Activated CD4-positive, alpha-beta T cell treated with anti-CD3 and anti-CD28 coated beads, Interleukin-2, amount 10 ng/mL, durations not matched to agents 7 days and 5 days (primary cell): ENCODE measurements at places on chromosomes 3 and 15. TPM values are rescaled to one million over a fixed set of nuclear protein-coding genes. Genes with fewer than 3 reads are reported as not detected.

GRCh38 chr15:68431037-68431791 is 749 bp downstream of the ITGA11 start:
- no peak overlapping the region for H3K27ac ChIP-seq
- no peaks in the 10 kb centered on the region for H3K4me1 ChIP-seq
- no peak overlapping the region for H3K4me3 ChIP-seq
- peaks cover 66% of the 10 kb centered on the region for H3K27me3 ChIP-seq
- H3K36me3 ChIP-seq = no peaks in the 10 kb centered on the region

DNA sequence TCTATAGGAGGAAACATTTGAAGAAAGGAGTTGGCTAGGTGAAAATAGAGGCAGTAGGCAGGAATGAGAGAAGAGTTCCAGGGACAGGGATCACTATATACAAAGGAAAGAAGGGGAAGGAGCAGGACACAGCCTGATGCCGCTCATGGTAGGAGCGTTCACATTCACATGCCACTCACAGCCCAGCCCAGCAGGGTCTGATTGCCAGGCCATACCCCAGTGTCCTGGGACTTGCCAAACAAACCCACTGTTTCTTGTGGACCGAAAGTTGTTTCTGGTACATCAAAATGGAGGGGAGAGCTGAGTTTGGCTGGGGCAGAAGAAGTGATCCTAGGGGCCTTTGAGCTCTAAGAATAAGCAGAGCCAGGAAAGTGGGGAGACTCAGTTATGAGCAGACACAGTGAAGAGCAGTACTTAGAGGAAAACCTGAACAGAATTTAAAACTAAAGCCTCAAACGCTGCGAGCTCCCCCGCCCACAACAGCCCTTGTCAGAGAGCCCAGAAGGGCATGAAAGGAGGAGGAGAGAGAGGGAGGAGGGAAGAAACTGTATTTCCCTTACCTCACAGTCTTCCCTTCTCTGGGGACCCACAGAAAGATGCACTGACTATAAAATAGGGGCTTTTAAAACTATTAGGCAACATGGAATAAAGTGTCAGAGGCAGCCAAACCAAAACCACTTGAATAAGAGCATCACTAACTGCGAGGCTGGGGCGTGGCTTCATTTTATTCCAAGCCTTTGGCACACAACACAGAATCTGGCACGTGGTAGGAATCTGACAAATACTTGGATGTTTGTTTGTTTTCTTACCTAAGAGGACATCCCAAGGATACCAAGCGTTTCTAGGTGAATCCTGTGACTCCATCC is 129.0 kb downstream of the RPL22L1 start:
- H3K4me3 ChIP-seq = no peak overlapping the region
- no peaks in the 10 kb centered on the region for H3K36me3 ChIP-seq
- no peak overlapping the region for H3K27ac ChIP-seq
- no peak for DNase-seq
- no peaks in the 10 kb centered on the region for H3K4me1 ChIP-seq

DNA sequence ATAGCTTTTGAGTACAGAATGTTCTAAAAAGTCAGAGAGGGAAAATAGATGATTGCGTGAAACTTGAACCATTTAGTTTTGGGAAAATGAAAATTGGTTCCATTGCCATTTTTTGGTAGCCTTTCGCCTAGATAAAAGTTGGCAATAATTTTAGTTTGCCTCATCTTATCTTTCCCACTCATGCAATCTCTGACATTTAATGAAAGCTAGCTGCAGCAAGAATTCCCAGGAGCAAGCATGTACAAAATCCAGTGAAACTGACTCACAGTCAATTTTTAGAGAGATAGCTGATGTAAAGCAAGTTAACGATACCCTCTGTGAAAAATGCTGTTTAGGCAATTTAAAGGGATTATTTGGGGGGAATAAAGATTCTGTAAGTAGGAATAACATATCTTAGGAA is 797.4 kb downstream of the GRM7 start:
- H3K4me1 ChIP-seq = no peaks in the 10 kb centered on the region
- H3K27ac ChIP-seq = no peak overlapping the region
- H3K27me3 ChIP-seq = no peaks in the 10 kb centered on the region
- no peak overlapping the region for H3K4me3 ChIP-seq
- H3K36me3 ChIP-seq = no peaks in the 10 kb centered on the region
- no peak for DNase-seq

GRCh38 chr3:39935261-39935660 is 125.9 kb downstream of the MYRIP start:
- no peak overlapping the region for H3K27ac ChIP-seq
- no peak for DNase-seq
- peaks cover 2% of the 10 kb centered on the region for H3K27me3 ChIP-seq
- no peaks in the 10 kb centered on the region for H3K36me3 ChIP-seq
- H3K4me3 ChIP-seq = no peak overlapping the region

- no peak overlapping the region for H3K4me3 ChIP-seq
- DNase-seq = no peak
- H3K27ac ChIP-seq = no peak overlapping the region
- peaks cover 7% of the 10 kb centered on the region for H3K4me1 ChIP-seq
Measured at GRCh38 chr3:194279101-194279500, 72.0 kb downstream of the CPN2 start.

DNA sequence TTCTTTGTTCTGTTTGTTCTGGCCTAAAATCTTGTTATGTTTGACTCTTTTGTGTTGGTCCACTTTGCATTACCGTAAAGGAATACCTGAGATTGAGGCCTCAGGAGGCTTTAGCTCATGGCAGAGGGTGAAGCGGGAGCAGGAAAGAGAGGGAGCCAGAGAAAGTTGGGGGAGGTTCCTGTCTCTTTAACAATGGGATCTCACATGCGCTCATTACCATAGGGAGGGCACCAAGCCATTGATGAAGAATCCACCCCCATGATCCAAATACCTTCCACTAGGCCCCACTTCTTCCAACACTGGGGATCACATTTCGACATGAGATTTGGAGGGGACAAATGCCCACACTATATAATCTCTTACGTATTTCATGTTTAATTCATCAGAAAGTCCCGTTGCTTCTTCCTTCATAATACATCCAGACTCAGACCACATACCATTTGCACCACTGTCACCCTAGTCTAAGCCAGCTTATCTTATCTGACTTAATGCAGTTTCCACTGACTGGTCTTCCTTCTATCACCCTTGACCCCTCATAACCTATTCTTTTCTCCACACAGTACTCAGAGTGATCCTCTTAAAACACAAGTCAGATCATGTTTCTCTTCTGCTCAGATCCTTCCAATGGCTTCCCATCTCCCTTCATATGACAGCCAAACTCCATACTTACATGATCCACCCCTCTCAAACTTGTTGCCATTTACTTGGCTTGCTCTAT is 13.5 kb downstream of the KBTBD8 start:
- H3K4me3 ChIP-seq = no peak overlapping the region
- no peaks in the 10 kb centered on the region for H3K27me3 ChIP-seq
- peaks cover 30% of the 10 kb centered on the region for H3K36me3 ChIP-seq

STRIT1 gene
- total RNA-seq = not detected

SMCO1 gene
- total RNA-seq = not detected
